ENCODE measurements at places on chromosomes 2 and 18.

DNA sequence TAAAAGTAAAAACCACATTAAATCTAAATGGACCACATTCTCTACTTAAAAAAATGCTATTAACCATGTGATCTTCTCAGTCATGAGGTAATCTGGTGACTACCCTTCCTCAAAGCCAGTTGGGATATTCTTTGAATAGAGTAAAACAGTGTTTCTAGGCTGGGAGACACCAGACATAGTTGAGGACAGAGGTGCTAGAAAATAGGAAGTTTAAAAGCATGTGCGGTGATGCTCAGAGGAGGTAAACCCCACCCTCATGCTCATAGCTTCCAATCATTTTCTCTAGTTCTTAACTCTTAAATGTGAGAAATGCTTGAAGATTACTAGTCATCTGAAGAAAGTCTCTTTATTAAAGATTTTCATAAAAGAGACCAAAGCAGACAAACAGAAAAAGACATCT is 30.7 kb upstream of the ELAC1 start:
- DNase-seq = no peak

GRCh38 chr18:41034413-41034812 is 920.6 kb upstream of the PIK3C3 start:
- no peak for DNase-seq

- DNase-seq = no peak
These were observed 47.2 kb downstream of the MAP2 start for GRCh38 chr2:209471037-209471436.

GRCh38 chr2:237888389-237888788 is 29.0 kb downstream of the RAMP1 start:
- DNase-seq = no peak

GRCh38 chr2:3302751-3303582 is 74.7 kb downstream of the EIPR1 start:
- no peak for DNase-seq

GRCh38 chr18:33596178-33596854 is 18.3 kb downstream of the ASXL3 start:
- no peak for DNase-seq

Data from esophagus squamous epithelium (tissue), 5 donors.